Thoracic aorta (tissue), 2 donors: ENCODE measurements at places on chromosomes 6 and 20.
A peak's percentile ranks its signal among the peaks of the same experiment; 100 is the strongest.

DNA sequence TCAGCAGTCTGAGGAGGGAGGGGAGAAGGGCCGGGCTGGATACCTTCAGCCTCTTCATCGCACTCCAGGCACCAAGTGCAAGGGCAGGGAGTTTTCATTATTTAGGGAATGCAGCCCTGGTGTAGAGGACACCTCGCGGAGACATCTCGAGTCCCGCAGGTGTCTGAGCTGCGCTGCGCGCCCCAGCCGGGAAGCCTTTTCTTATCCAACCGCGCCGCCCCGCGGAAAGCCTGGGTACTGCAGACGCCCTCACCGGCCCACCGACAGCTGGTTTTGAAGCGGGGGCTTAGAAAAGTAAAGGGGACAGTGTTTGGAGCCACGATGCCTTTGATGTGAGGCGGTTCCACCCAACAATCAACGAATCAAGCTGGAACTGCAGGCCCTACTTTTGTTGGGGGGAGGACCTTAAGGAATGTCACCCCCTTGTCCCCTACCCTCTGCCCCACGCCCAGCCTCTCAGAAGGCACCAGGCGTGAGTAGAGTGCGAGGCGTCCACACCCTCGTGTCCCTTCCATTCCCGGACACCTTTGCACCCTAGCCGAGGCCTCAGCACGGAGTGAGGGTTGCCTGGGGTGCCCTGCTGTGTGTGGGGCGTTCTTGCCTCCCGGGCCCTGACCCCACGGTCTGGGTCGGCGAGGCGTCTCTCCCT is 8.6 kb downstream of the NKX2-2 start:
- DNase-seq, result peak; percentile 25

DNA sequence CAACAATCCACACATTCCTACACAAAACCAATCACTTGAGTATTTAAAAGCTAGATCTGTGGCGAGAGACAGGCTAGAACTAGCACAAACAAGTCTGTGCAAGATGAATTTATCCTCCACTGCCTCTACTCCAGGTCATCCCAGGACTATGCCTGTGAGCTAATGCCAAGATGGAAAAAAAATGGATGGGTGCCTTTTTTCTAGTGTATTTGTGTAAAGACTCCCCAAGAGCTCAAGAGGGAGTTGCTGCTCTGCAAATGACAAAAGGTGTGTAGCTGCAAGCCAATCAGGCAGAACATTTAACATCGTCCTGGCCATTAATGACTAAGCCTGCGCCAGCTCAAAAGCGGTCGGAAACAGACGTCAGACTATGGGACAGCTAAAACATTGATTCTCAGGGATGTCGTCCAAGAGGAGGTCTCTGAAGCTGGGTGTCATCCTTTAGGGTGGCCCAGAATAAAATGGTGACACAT is 21.9 kb downstream of the ATXN1 start:
- DNase-seq, result no peak

- no peak for DNase-seq
Measured at GRCh38 chr20:59604741-59605600, 631 bp downstream of the PHACTR3 start.

DNA sequence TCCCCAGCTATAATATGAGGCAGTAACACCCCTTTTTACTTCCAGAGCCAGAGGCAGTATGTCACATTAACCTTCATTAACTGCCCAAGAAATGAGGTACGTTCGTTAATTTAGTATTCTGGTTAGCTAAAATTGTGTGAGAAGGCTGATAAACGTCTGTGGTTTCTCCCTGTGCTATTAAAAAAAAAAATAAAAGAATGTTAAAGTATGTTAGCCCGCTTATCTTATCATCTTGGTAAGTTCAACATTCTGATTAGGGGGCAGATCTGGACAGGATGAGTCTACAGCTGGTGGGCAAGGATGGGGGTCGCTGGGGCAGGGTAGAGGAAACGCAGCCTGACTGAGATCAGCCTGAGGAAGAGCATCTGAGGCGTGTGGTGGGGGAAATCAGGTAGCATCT is 154.0 kb downstream of the PRL start:
- DNase-seq, result no peak

- DNase-seq, result no peak
Measured at GRCh38 chr6:111803371-111803770, 69.9 kb downstream of the FYN start.

DNA sequence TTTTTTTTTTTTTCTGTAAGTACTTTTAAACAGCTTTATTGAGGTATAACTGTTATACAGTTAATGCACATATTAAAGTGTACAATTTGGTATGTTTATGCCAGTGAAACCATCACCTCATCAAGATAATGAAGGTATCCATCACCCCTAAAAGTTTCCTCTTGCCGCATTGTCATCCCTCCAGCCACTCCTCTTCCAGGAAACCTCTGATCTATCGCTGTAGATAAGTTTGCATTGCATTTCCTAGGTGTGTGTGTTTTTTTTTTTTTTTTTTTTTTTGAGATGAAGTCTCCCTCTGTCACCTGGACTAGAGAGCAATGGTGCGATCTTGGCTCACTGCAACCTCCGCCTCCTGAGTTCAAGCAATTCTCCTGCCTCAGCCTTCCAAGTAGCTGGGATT is 3.1 kb downstream of the SLX4IP start:
- DNase-seq, result no peak

- DNase-seq, result no peak
Measured at GRCh38 chr20:23162887-23163286, 76.8 kb upstream of the CD93 start.

GRCh38 chr6:170378502-170378901 is 71.9 kb downstream of the FAM120B start:
- no peak for DNase-seq

GRCh38 chr6:116556065-116556464 is 2.5 kb downstream of the CALHM4 start:
- no peak for DNase-seq

DNA sequence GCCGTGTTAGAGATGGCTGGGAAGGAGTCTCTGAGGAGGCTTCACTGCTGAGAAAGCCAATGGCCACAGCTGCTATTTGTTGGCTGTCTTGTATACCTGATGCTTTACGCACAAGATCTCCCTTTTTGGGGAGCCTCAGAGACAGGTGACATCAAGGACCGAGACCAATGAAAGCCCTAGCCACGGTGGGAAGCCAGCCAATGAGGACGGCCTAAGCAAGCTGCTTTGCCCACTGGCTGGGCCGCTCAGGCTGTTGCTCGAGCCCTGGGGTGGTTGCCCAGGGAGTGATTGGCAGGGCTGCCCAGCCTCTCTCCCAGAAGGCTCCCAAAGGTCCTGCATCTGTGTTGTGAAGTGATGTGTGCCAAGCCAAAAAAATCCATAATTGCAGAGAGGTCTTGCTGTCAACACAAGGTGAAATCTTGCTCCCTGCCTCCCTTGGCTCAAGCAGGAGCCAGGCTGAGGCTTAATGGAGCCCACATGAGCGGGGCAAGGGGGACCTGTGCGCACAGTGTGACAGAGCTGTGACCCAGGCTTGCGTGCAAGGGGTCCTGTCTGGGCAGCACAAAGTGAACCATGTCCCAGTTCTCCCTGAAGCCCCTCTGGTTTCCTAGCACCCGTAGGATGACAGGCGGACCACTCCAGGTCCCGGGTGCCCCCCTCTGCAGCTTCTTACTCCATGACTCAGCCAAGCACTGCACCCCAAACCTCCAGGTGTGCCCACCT is 4.3 kb downstream of the MMP24OS start:
- no peak for DNase-seq

DNA sequence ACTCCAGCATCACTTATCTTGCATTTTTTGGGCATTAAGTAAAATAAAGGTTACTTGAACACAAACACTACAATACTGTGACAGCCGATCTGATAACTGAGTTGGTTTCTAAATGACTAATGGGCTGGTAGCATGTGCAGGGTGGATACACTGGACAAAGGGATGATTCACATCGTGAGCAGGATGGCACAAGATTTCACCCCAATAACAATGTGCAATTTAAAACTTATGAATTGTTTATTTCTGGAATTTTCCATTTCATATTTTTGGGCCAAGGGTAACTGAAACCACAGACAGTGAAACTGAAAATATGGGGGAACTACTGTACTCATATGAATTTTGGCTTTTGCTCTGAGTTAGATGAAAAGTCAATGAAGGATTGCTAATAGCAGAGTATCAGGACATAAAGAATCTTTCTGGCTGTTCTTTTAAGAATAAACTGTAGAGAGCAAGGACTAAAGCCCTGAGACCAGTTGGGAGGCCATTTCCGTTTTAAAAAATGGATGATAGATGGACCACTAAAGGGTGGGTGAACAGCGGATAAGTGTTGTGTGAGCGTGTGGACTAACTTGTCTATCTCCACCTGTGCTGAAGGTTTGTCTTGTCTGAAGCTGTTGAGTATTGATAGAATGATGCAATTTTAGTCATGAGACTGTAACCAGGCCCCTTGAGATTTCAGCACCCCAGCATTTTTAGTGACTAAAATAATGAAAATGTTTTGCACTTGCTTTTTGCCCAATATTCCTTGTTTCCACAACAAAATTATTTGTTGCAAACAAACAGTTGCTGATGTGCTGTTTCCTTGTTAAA is 8.2 kb downstream of the SPINT3 start:
- no peak for DNase-seq

DNA sequence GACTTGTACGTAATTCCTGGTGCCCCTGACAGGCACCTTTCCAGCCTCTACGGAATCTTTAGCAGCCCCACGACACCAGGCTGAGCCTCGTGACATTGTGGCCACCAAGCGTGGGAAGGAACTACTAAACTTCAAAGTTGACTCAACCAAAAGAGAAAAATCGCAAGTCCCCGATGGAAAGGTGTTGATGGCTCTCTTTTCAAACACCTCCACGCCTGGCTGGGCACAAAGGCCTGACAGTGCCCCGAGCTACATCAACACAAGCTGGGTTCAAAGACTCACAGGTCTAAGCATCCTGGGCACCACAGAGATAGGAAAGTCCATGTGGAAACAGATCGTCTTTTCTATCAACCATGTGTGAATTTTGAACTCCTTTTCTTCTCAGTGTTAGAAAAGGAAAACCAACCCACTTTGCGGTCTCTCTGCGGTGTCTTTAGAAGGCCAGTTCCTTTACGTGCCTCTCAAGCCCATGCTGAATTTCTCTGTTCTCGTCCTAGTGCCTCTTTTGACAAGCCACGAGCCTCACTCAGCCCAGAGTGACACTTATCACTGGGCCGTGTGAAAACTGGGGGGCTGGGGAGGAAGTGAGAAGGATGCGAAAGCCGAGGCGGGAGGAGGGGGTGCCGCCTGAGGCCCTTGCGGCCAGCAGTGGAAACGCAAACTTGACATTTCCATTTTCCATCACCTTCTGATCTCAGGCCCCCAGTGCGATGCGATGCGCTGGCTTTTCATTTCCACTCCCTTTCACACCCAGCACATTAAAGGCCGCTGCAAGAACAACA is 59.4 kb downstream of the GFOD1 start:
- DNase-seq, result no peak

DNA sequence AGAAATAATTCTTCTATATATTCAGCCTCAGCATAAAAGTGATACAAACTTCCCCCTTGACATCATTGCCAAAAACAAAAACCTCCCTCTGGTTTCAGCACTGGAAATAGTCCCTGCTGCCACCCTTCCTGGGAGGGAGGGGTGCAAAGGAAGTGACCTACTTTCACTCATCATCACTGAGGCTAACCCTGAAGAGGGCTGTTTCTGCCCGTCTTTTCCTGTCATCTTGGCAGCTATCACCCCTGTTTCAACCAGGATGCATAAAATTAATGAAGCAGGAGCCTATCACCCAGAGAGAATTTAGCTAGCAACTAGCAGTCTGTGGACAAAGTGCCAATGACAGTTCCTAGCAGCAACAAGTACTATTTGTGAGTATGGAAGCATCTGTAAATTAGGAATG is 397.8 kb downstream of the LAMA2 start:
- DNase-seq, result no peak

GRCh38 chr6:115524821-115525220 is 535.9 kb downstream of the FRK start:
- no peak for DNase-seq

GRCh38 chr6:56459030-56459805 is 183.5 kb downstream of the DST start:
- no peak for DNase-seq

DNA sequence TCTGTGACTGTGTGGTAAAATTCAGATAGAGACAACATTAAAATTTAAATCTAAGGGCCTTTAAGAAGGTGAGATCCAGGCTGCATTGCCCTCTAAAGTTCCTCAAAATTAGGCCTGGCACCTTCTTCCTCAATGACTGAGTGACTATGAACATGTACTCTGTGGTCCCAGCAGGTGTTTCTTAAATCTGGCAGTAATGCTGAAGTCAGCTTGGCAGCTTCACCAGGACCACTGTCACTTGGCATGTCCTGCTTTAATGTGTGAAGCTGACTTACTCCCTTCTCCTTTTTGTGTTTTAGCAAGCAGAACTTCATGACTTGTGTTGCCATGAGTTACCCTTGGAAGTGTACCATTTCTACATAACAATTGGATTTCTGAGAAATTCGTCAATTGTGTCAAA is 141.7 kb downstream of the NKAIN2 start:
- no peak for DNase-seq

DNA sequence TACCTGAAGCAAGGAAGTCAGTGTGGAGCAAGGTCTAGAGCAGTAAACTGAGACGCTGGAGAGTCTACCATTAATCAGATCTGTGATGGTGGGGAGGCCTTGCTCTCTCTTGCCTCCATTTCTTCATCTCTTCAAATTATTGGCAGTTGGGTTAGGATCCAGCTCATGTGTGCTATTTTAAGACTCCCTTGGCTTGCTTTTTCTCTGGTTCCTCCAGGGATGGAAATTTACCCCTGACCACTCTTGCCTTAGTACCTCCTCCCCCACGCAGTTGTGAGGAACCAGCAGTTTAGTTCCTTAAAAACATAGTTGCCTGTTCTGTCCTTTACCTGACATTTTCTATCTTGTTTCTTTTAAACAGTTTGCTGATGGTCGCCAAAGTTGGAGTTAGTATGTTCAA is 7.4 kb downstream of the TMEM14C start:
- DNase-seq, result no peak

GRCh38 chr6:112701201-112701600 is 354.1 kb downstream of the RFPL4B start:
- DNase-seq, result no peak

DNA sequence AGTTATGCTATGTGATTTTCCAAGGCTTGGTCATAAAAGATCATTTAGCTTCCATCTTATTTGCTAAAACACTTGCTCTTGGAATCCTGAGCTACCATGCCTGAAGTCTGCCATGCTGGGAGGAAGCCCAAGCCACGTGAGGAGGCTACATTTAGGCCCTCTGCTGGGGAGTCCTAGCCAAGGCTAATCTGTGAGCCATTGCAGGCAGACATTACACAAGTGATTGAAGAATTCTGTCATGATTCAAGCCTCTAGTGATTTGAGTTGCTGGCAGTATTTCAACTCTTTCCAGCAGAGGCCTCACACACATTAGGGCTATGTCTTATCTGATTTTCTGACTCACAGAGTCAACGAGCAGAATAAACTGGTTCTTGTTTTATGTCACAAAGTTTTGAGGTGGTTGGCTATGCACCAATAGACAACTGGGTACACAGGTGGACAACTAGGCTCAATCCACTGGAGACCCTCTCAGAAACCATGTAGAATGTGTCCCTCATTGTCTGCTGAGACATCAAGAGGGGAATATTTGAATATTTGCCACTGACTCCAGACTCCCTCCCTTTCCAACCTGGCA is 227.2 kb upstream of the SULF2 start:
- DNase-seq, result no peak
